ENCODE measurements at places on chromosomes 7 and 10.

GRCh38 chr10:77771450-77771849 lies 133.8 kb upstream of the KCNMA1 start:
- DNase-seq: no peak

- DNase-seq: no peak
These were observed 48.4 kb upstream of the FZD8 start for GRCh38 chr10:35690534-35690933.

GRCh38 chr7:81956520-81956919 lies 186.7 kb upstream of the HGF start:
- DNase-seq: no peak

DNA sequence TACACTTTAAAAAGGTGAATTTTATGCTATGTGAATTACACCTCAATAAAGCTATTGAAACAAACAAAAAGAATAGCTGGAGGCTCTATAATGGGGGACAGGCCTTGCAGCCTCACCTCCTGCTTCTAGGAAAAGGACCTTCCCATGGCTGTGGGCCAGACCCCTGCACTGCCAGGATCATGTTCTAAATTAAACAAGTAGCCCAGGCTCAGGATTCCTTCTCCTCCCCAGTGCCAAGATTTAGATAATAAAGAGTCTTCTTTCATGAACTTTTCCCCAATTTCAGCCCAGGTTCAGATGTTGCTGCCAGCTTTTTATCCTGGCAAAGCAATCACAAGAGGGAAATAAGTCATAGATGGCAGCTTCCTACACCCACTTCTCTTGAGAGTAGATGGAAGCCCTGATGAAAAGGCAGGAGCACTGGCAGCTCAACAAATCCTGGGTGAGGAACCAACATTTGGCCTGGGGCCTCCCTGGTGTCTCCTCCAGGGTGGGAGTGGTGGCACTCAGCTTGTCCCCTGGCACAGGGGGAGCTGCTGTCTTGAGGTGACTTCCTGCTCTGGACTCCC lies 22.2 kb upstream of the CAMK2B start:
- no peak for DNase-seq

- no peak for DNase-seq
These were observed 44.4 kb downstream of the SCD start for GRCh38 chr10:100391163-100392002.

GRCh38 chr7:124697746-124698145 lies 67.8 kb downstream of the GPR37 start:
- no peak for DNase-seq

DNA sequence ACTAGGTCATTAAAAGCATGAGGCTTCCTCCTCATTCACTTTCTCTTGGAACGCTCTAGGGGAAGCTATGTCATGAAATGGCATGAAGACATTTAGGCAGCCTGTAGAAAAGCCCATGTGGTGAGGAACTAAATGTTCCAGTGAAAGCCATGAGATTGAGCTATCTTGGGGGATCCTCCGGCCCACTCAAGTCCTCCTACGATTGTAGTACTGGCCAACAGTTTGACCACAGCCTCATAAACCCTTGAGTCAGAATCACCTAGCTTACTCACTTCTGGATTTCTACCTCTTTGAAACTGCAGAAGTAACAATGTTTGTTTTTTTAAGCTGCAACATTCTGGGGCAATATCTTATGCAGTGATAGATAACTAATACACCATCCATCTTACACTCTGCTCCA lies 605.1 kb downstream of the SORCS1 start:
- DNase-seq: no peak

DNA sequence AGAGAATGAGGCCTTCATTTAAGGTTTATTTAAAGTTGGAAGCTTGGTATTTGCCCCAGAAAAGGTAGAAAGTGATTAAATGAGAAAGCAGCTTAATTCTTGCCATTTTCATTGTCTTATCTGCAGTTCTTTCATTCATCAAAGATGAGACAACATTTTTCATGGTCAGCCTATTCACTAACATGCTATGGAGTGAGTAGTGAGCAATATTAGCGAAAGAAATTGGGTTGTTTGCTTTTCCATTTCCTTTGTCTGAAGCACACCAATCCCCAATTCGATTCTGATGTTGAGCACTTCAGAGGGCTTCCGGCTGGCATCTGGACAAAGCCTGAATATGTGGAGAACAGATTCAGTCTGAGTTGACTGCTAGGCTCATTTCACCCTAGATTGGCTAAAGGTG lies 317.2 kb downstream of the BBS9 start:
- DNase-seq: no peak

GRCh38 chr7:66933469-66933868 lies 12.4 kb downstream of the TMEM248 start:
- DNase-seq: no peak

DNA sequence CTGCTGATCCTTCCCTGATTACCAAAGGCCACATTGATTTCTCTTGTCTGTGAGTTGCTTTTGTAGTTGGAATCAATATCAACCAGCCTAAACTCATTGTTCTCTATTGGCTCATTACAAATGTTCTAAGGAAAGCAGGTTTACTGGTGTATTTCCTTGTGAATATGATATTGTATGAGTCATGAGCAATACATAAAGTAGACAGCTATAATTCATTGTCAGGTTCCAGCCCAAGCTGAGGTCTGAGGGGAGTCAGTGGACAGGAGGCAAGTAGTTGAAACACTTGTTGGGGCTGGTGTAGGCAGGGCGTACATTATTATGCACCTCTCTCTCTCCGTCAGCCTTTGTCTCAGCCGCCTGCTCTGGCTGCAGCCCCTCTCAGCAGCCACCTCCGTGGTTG lies 451.7 kb downstream of the IPMK start:
- DNase-seq: no peak

DNA sequence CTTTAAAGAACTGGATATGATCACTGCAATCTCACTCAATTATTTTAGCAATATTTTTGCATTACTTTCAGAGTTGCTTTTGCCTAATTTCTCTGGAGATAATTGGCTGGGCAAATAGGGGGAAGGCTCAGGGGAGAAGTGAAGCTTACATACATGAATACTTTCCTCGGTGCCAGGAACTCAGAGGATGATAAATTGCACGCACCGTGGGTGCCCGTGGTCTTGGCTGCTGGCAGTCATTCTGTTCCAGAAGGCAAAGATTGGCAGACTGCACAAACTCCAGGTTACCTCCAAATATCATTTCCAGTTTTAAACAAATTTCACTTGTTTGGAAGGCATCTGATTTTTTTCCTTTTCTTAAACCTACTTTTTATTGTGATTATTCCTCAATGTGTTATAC lies 197.8 kb upstream of the TMEM72 start:
- no peak for DNase-seq

DNA sequence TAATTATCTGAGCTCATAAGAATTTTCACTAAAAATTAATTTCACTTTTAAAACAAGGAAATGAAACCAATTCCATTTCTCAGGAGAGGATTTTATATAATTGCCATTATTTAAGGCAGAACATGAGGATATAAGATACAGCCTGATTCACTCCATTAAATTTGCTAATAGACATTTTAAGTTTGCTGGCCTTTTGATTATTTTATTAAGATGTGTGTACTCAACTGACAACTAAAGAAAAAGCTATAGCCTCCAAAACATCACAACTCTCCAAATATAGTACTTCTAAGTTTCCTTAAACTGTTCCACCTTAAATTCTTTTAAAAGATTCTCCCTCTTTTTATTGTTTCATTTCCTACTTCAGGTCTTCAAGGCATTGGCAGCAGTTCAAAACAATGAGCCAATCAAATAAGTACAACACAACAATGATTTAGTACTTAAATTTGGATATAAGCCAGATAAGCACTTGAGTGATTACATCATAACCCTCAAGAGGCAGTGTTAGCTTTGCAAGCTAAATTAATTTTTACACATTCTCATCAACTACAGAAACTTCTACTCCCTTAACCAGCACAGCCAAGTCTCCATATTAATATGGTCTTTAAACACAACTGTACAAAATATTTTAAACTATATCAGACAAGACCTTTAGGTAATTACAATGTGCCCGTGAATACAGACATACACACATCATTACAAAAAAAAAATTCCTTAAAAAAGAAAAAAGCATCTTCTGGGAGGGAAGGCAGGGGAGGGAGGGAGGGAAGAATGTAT lies 121.8 kb downstream of the KMT2C start:
- no peak for DNase-seq

DNA sequence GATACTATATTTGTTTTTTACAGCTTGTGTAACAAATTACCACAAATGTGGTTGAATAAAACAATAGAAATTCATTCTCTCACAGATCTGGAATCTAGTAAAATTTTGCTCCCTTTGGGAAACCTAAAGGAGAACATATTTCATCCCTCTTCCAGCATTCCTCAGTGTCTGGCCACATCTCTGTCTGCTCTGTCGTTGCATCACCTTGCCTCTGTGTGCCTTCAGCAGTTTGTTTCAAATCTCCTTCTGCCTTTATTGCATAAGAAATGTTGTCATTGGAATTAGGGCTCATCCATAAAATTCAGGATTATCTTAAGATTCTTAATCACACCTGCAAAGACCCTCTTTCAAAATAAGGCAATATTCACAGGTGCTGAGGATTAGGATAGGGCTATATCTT lies 14.5 kb downstream of the OR2A14 start:
- DNase-seq: no peak

DNA sequence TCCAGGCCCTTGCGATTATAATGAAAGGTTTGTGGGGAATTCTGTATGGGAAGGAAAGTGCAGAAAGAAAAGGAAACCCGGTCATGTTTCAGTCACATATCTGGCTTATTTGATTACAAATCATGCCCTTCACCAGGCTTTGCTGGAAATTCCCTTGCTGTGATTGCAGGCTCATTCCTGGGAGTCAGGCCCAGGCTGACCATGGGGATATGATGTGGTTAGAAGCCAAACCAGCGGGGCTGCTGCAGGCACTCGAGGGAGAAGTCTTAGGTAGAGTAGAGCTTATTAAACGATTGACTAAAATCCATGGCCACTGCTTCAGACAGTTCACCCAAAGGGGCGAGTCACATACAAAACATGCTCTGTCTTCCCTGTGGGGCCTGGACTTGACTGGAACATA lies 16.2 kb downstream of the PKD1L1 start:
- no peak for DNase-seq

All from head of caudate nucleus (tissue), 42 donors.